ENCODE measurements at places on chromosomes 3 and 15.

- DNase-seq = no peak
These were observed at the start of gene GREM1 for GRCh38 chr15:32717426-32718226. GREM1 (plus strand) TSS chr15:32718004; CDS start chr15:32730691, 12,687 bp downstream.

DNA sequence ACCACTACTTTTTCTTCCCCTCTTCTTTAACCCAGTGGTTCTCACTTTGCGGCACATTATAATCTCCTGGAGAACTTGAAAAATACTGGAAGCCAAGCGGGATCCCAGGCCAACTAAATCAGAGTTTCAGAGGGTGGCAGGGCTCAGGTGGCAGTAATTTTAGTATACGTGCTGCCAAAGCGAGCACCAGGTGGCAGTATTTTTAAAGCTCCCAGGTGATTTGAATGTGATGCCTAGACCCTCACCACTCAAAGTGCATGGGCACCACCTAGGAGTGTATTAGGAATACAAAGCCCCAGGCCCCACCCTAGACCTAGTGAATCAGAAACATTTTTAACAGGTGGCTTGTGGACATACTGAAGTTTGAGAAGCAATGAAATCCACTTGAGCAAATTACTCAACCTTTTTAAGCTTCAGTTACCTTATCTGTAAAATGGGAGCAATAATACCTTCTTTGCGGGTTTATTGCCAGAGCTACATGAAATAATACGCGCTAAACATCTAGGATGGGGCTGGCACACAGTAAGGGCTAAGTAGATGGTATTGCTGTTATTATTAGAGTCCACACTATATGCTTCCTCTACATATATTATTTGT lies 8.3 kb downstream of the B3GALNT1 start:
- DNase-seq = no peak

DNA sequence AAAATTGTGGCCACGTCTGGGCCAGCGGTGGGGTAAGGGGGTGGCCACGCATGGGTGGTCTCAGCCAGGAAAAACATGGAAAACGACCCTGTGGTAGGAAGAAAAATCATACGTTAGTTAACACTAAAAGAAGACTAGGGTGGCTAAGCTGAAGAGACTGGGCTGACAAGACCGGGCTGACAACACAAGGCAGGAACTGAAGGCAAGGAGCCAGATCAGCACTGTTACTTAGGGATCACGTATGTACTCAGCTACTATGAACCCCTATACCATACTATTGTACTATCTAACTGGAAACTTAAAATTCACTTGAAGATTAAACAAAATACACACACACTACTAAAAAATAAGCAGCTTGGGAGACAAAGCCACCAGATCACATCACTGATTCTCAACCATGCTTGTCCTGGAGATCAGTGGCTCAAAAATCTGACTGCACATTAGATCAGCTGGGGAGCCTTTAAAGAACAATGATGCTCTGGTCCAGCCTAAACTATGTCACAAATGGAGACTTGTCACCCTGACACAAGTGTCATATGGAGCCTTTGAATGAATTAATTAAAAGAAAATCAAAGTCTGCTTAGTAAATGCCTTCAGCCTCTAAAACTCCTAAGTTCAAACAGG lies 442.2 kb downstream of the SHQ1 start:
- no peak for DNase-seq

GRCh38 chr3:9622438-9622837 lies 26.9 kb upstream of the MTMR14 start:
- DNase-seq = no peak

- DNase-seq = no peak
These were observed 153.8 kb downstream of the PGPEP1L start for GRCh38 chr15:98853617-98854420.

DNA sequence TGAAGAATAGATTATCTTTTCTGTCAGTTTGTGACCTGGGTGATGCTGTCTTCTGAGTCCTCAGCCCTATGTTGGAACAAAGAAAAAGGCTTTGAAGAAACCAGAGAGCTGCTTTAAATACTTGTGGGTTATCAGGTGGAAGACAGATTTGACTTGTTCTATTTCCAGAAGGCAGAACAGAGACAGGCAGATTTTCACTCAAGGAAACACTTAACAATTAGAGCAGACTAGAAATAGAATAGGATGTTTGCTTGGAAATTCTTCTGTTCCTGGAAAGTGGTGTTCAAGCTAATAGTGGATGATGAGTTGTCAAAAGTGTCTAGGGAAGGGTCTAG lies 219.4 kb downstream of the UBE2E2 start:
- DNase-seq = no peak

Data from activated naive CD4-positive, alpha-beta T cell (primary cell).